NCI-H2171 (cell line): ENCODE measurements at places on chromosomes 5 and 9.

DNA sequence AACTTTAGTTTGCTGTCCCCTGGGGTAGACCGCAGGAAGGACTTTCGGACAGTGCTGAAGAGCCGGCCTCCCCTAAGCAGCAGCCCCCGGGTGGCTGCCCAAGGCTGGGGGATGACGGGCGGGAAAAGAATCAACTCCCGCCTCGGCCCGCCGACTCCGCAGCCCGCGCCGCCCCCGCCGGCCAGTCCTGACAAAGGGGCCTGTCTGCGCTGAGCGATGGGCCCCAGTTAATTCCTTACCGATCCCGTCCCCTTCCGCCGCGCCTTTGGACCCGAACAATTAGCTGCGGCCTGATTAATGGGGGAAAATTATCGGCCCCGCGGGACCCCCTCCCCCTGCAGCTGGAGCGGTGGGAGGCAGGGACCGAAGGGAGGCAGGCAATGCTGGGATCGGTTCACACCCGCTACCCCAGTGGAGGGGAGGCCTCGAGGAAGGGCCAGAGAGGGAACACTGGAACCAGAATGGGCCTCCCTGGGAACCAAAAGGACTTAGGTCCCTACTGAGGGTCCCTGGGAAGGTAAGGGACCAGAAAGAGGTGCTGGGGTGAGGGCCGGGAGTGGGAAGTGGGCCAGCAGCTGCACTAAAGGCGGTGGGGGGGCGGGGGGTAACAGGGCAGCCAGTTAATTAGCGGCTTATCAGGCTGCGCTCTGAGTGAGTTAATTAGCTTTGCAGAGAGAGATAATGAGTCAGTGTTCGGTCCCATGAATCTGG lies 4.2 kb downstream of the ARID3C start:
- DNase-seq, result no peak

DNA sequence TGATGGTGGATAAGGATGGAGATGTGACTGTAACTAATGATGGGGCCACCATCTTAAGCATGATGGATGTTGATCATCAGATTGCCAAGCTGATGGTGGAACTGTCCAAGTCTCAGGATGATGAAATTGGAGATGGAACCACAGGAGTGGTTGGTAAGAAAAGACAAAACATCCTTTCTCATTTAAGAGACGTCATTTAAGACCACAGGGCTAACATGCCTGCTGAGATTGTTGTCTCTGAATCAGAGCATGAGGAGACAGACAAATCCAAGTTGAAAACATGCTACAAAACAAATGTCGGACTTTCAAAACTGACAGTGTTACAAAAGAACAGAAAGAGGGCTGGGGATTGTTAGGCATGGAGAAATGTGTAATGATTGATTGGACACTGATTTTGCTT lies 4.6 kb downstream of the CCT5 start:
- DNase-seq, result no peak

DNA sequence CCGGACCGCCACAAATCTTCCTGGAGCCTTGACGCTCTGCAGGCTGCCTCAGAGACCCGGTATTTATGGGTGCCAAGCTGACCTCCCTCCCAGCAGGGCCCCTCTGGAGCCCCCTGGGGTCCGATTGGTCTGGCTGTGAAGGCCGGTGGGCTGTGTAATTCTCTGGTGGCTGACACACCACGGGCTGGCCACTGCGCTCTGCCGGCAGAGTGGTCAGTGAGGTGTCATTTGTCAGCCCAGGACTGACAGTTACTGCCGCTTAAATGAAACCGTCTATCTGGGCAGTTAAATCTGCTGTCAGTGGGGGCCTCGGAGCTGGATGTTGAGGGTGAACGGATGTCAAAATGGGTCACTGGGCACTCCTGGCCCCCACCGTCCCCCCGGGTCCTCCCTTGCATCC lies 10.7 kb downstream of the NR5A1 start:
- DNase-seq, result no peak

DNA sequence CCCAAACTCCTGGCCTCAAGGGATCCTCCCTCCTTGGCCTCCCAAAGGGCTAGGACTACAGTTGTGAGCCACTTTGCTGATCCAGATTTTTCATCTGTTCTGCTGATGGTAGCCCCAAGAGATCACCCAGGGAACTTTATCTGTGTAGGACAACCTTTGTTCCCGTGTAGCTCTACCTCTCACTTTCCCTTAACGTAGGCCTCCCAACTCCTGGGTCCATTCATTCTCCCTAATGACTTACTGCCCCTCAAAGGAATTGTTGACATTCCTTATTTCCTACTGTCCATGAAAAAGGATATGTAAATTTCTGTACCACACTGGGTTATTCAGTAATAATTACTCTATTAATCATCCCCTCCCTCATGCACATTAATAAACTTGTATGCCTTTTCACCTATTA lies 51.0 kb upstream of the PHF24 start:
- DNase-seq, result no peak

DNA sequence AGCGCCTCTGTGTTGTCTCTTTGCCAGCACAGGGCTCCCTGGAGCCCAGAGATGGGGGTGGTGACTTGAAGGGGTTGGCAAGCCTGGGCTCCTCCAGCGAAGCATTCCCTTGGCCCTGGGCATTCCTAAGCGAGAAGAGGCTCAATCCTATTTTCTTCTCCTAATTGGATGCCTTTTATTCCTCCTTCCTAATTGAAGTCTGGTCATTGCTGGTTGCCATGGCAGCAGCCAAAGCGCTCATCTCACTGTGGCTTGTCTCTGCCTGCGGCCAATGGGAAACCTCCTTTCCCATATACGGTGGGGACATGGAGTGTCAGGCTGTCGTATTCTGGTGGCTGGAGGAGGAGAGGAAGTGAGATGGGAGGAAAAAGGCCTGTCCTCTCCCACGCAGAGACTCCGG lies 52.3 kb upstream of the RARS1 start:
- DNase-seq, result no peak

GRCh38 chr9:135703726-135704125 lies 1.7 kb downstream of the KCNT1 start:
- DNase-seq, result no peak

- peak; percentile 24 for DNase-seq
Measured at GRCh38 chr9:104961238-104961637, 33.3 kb upstream of the ABCA1 start.
